ENCODE measurements at places on chromosomes 5 and 9.
A peak's percentile ranks its signal among the peaks of the same experiment; 100 is the strongest.

- no peak for DNase-seq
Observed at GRCh38 chr9:132068605-132069004, 11.1 kb downstream of the MED27 start.

DNA sequence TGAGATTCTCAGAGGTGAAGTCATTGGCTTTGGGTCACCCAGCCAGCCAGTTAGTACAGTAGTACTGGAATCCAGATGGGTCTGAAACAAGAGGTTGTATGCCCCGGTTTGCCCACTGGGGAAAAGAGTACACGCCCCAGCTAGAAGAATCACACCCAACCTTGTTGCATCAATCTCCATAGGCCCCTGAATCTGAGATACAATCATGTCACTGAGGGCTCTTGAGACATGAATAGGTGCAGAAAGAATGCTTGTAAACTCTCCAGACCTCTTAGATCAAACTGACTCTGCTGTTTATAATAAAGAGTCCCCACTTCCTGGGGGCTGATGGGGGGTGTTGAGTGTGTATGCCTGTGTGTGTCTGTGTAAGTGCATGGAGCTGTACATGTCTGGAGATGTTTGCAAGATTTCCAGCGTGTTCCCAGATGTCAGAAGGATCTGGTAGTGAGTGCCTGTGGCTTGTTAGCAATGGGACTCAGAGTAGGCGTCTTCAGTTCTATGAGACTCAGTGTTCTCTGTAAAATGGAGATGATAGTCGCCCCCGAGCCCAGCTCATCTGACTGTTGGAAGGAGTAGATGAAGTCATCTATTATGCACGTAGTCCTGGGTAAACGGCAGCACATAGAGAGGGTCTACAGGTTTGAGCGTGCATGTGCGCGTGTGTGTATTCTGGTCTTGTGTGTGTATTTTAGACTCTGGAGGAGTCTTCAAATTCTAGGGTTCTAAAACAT, 48.2 kb downstream of the COL27A1 start:
- DNase-seq, result no peak

GRCh38 chr9:69546265-69546664, 125.9 kb downstream of the APBA1 start:
- peak; percentile 66 for DNase-seq

DNA sequence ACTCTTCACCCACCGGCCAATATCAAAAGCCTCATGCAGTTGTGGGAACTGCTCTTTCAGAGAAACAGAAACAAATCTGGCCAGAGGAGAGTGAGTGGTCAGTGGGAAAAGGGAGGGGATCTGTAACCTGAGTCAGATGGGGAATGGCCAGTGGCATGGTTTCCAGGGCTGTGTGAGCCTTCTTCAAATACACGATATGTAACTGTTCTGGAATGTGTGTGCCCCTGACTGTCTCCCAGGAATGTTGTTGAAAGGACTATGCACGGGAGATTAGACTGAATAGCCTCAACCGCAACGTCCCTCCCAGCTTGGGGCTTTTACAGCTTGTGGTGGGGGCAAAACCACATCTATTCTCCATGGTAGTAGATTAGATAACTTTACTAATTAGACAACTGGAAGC, 60.8 kb downstream of the SH3TC2 start:
- DNase-seq, result no peak

DNA sequence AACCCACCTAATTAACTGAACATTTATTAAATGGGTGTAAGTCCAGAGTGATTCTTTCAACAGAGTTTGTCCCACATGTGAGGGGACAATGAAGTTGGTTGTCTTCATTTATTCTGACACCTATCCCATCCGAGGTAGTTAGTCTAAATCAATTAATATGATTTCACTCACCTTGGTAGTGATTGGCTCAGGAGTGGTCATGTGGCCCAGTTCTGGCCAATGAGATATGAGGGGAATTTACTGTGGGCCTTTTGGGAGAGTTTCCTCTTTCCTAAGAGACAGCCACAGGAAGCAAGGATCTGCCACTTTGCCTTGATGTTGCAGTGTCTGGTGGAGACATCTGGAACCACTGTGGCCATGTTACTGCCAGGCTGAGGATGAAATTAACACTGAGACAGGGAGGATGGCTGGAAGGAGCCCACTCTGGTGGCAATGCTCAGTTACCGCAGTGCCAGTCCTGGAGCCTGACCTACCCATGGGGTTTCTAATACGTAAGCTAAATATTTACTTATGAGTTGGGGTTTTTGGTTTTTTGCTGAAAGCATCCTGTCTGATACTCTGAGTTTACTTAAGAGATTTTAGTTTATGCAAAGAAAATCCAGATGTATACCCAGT, 118.6 kb downstream of the FGF18 start:
- no peak for DNase-seq

- DNase-seq, result no peak
Observed at GRCh38 chr5:35096216-35096615, 48.5 kb upstream of the AGXT2 start.

- DNase-seq, result no peak
Observed at GRCh38 chr5:92513067-92513466, 1068.0 kb downstream of the NR2F1-AS1 start.

- DNase-seq, result no peak
Observed at GRCh38 chr9:133008824-133009223, 22.0 kb upstream of the GTF3C5 start.

DNA sequence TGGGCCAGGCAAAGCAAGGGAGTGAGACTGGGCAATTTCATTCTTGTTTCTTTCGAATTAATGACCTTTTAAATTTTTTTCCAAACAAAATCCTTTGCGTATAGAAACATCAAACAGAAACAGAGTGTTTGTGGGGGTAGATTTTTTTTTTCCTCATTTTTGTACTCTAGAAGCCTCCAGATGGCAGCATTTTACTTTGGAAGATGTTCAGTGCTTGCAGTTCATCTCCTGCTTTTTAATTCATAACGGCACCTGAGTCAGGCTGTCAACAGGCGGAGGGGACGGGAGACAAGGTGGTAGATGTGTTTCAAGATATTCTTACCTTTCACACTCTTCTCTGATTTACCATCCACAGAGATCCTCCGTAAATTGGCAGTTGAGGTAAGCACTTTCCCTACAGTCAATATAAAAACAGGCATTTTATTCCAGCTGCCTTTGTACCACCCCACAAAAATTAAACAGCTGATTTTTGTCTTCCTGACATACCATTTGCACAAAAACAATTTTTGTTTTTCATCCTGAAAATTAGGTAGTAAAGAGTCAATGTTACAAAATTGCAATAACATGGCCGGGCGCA, 99.5 kb upstream of the FBXL17 start:
- DNase-seq, result no peak

GRCh38 chr5:68662804-68663307, 431.0 kb upstream of the SLC30A5 start:
- DNase-seq, result no peak

GRCh38 chr5:14172149-14172795, 29.1 kb downstream of the TRIO start:
- DNase-seq, result no peak

- peak; percentile 88 for DNase-seq
Observed at GRCh38 chr9:108766626-108767161, 89.1 kb downstream of the ACTL7B start.

GRCh38 chr9:107174441-107174840, 108.6 kb upstream of the RAD23B start:
- DNase-seq, result no peak

DNA sequence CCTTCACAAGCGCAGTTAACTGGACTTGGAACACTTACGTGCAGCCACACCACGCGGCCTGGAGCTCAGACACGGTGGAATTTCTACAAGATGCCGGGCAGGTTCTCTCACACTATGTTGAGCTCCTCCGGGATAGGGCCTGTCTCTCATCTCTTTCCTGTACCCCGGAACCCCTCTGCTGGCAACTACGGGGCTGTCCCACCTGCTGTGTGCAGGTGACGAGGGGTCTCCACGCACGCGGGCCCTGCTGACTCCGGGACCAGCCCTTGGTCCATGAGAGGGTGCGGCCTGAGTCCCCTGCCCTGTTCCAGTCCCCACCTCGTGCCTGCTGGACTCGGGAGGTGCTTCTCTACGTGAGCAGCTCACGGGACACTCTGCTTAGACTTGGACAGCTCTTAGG, 40.1 kb downstream of the SLC6A3 start:
- DNase-seq, result no peak

- DNase-seq, result no peak
Observed at GRCh38 chr9:19176856-19177255, 49.6 kb upstream of the PLIN2 start.

GRCh38 chr5:126106029-126106428, 317.2 kb upstream of the GRAMD2B start:
- no peak for DNase-seq

DNA sequence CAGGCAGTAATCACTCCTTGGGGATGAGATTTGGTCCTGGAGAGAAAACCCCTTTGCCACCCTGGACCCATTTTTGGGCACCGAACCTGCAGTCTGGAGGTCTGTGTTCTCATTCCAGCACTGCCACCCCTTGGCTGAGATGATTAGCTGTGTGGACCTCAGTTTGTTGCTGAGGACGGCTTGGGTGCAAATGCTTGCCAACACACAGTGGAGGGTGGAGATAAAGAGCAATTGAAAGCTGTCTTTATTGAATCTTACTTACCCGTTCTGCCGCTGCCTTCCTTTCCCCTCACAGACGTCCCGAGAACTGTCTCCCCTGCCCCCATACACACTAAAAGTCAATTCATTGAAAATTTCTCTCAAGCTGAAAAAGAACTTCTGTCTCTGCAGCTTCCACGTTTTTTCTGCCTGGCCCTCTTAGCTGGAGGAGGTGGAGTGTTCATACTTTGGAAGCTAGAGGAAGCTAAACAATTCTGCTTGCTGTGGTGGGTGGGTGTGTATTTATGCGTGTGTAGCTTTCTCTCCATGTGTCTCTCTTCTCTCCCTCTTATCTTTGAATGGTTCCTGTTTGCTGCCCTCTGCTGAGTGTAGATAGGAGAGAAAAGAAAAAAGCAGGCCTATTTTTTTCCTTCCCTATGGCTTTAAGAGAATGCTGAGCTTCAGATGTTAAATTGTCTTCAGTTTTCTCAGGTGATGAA, 6.6 kb downstream of the GALNT10 start:
- DNase-seq, result peak; percentile 48

GRCh38 chr5:69261034-69261433, 26.3 kb downstream of the CDK7 start:
- no peak for DNase-seq

- DNase-seq, result no peak
Observed at GRCh38 chr5:20609126-20609525, 621.1 kb upstream of the CDH18 start.

GRCh38 chr9:12884736-12885395, 110.0 kb downstream of the LURAP1L start:
- peak; percentile 51 for DNase-seq

DNA sequence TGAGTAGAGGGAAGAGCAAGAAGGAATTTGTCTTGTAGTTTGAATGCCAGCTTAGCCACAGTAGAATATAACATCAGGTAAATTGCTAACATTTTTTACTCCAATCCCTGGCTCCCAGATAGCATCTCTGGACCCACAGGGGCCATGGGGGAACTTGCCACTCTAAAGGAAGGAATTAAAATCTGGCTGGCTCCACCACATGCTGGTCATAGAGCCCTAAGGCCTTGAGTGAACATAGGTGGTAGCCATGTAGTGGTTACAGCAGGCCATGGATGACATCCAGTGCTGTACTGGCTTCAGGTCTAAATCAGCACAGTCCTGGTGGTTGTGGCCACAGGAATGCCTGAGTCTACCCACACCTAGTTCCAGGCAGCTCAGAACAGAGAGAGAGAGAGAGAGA, 109.9 kb upstream of the RGMB start:
- DNase-seq, result no peak

- no peak for DNase-seq
Observed at GRCh38 chr9:132157347-132158116, 4.3 kb upstream of the NTNG2 start.

DNA sequence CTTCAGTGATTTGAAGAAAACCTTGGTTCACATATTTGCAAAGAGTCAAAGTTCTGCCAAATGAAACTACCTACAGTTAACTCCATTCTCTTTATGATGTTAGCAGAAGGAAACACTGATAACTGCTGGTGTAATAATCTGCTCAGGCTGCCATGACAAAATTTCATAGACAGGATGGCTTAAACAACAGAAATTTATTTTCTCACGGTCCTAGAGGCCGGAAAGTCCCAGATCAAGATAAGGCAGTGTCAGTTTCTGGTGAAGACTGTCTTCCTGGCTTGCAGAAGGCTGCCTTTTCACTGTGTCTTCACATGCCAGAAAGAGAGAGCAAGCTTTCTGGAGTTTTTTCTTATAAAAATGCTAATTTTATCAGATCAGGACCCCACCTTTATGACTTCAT, 102.4 kb upstream of the PARP8 start:
- no peak for DNase-seq

- no peak for DNase-seq
Observed at GRCh38 chr5:178221853-178222252, 10.7 kb downstream of the PHYKPL start.

GRCh38 chr5:6581090-6581489, 51.8 kb downstream of the NSUN2 start:
- no peak for DNase-seq

Measured in NCI-H510A treated with DMSO at 0.1 percent for 48 hours (cell line).